ENCODE measurements at places on chromosomes 4 and X. TPM values are rescaled to one million over a fixed set of nuclear protein-coding genes. Genes with fewer than 3 reads are reported as not detected.

SPANXB1 gene
- not detected for polyA plus RNA-seq

GJB1 gene
- polyA plus RNA-seq, result 251 TPM

MAGEA2B gene
- polyA plus RNA-seq, result not detected

SLC10A4 gene
- polyA plus RNA-seq, result not detected

APOOL gene
- polyA plus RNA-seq, result 9.3 TPM

CFI gene
- 589 TPM for polyA plus RNA-seq

MAGEH1 gene
- polyA plus RNA-seq, result 6.0 TPM

RIPPLY1 gene
- 3.0 TPM for polyA plus RNA-seq

ARR3 gene
- polyA plus RNA-seq, result not detected
